ENCODE measurements at places on chromosomes 7 and 10.

- DNase-seq = peak; percentile 12
Measured at GRCh38 chr7:131745390-131746248, 189.2 kb upstream of the PODXL start.

DNA sequence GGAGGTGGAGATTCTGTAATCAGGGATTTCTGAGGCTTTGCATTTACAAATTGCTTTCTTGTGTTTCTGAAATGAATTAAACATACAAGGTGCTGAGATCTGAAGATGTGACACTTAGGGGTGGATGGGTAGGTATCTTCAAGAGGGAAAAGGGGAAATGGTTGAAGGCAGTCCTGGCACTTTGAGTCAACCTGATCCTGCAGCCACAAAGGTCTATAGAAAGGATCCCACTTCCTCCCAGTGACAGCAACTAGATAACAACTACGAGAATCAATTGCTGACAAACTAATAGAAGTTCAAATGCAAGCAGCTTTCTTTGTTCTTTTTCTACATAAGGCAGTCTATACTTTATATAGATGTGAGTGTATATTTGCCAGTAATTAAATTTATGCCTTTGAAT lies 553.3 kb downstream of the MDFIC start:
- DNase-seq = no peak

DNA sequence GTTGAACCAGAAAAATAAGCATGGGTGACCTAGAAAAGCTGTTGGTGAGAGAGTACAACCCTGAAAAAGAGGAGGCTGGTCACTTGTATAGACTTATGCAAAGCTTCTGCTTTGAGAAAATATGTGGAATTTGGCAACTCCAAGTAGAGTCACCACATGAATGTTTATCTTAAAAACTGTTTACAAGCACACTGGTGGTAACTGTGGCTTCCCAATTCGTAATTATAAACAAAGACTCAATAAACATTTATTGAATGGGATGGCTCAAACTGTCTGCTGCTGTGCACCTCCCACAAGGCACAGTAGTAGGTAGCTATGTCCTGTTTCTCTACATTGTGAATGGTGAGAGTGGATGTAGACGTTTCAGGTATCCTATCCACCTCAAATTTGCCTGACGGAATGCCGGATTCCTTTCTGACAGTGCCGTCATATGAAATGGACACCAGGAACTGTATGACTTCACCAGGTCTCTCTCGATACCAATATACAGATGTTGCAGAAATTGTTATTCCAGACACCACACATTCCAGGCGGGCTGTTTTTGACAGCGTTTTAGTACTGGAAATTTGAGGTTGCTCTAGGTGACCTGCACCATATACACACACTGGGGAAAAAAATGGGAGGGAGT lies 43.4 kb upstream of the TARP start:
- DNase-seq = no peak

DNA sequence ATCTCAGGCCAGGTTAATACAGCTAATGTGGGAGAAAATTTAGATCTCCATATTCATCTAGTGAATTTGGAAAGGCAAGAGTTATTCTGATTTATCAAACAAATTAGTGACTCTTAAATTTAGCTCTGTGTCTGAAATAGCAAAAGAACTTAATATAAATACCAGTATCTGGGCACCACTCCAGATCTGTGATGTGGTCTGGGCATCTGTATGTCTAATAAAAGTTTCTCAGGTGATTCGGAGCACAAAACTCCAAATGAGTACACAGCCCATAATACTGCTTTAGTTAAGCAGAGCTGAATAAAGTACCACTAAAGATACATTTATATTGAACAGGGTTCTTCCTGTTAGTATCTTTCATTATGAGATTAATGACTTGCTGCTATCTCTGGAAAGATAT lies 261.4 kb downstream of the BAMBI start:
- DNase-seq = no peak

- no peak for DNase-seq
Measured at GRCh38 chr10:47337310-47337709, 10.9 kb upstream of the RBP3 start.

- no peak for DNase-seq
Measured at GRCh38 chr10:53072144-53072543, 299.6 kb upstream of the MBL2 start.

DNA sequence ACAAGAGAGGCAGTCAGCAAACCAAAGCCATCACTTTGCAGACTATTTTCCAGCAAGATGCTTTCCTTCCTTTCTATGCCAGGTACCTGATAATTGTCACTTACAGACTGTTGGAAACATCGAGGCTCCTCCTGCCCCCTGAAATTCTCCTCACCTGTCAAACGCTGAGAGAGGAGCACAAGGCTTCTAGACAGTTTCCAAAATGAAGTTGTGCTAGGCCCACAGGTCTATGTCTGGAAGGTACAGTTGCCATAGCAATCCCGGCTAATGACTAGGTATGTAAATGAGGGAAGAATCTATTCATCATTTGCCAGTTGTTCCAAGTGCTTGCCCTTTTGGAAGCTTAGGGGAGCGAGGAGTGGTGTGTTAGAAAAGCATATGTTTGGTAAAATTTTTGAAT lies 334.4 kb downstream of the CALN1 start:
- DNase-seq = no peak

GRCh38 chr10:111209692-111210091 lies 132.9 kb downstream of the ADRA2A start:
- no peak for DNase-seq

DNA sequence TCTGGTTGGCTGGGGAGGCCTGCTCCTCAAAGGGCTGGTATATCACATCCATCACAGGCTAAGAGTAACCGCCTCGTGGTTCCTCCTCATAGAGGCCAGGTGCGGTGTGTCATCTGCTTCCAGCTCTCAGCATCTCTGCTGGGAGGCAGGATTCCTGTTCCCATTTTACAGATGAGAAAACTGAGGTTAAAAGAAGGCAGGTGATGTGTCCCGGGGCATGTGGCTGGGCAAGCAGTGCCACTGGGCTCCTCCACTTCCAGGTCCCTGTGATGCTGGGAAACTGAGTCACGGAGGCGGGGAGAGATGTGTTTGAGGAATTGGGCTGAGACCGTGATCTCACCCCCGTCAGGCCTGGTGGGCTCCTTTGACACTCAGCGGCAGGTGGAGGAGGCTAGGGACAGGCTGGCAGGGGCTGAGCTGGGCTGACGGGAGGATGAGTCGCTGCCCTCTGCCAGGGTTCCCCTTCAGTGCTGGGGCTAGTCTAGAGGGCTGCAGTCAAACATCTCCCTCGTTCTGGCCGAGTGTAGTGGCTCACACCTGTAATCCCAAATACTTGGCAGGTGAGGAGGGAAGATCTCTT lies 9.4 kb downstream of the ARPC1B start:
- no peak for DNase-seq

DNA sequence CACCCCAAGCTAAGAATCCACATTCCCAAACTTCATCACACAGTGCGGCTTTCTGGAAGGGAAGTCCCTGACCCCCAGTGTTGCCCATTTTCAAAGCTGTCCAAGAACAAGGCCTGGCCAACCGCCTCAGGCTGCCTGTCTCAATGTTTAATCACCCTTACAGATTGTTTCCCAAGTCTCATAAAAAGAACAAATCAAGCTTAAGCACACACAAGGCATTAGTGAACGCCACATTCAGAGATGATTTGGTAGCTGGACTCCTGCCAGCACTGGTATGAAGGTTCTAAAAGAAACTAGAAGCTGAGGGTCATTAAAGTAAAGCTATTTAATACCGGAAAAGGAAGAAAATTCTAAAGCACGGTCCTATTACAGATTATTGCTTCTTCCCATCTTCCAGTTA lies 35.6 kb downstream of the C10orf90 start:
- no peak for DNase-seq

DNA sequence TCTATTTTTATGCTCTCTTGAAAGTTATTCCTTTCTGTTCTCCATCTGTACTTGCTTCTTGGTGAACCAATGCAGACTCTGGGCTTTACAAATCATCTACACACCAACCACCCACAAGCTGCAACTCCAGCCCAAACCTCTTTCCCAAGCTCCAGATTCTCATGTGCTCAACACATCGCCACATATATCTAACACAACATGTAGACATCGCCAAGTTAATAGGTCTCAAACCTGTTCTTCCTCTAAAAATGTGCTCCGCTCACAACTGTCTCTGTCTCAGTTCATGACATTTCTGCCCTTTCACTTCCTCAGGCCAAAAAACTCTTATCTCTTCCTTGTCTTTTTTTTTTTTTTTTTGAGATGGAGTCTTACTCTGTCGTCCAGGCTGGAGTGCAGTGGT lies 95.7 kb upstream of the EEPD1 start:
- no peak for DNase-seq

- DNase-seq = peak; percentile 78
Measured at GRCh38 chr10:49407552-49408137, 11.8 kb upstream of the DRGX start.

- DNase-seq = no peak
Measured at GRCh38 chr10:15118615-15119014, 21.5 kb downstream of the RPP38 start.

DNA sequence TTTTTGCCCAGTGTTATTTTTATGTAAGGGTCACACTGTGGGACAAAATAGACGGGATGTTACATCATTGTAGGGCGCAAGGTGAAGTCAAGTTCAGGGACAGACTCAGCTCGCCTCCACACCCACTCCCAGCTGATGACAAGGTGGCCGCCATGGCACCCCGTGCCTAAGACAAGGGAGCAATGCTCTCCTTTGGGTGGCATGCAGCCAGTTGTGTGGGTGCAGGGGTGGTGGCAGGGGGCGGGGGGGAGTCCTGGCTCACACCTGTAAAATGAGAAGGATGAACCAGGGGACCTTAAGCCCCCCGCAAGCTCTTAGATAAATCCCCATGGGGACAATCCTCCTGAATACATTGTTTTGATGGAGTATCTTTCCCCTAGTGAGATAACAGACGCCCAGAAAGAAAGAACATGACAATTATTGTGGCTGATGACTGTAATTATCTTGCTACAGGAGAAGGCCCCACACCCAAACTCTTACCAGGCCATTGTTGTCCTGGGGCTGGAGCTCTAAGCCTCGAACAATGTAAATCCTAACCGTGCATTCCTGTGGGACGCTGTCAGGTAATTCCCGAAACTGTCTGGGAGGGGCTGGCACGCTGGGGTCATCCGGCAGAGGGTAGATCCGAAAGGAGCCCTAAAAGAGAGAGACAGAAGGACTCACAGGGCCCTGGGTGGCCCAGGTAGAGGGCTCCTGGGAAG lies 148.7 kb downstream of the MYOF start:
- no peak for DNase-seq

DNA sequence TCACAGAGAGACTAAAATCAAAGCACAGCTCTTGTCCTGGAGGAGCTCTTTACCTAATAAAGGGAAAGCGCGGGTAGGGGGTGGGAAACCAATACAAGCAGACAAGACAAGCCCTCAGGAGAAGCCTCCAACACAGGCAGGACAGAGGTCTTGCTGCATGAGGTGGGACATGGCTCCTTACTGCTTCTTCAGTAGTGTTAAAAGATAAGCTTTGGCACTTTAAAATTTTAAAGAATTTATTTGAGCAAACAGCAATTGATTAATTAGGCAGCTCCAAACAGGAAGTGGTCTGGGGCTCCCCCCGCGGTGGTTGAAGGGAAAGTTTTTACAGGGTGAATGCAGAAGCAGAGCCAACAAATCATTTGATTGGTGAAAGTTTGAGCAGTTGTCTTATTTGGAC lies 50.3 kb upstream of the MACC1 start:
- DNase-seq = no peak

DNA sequence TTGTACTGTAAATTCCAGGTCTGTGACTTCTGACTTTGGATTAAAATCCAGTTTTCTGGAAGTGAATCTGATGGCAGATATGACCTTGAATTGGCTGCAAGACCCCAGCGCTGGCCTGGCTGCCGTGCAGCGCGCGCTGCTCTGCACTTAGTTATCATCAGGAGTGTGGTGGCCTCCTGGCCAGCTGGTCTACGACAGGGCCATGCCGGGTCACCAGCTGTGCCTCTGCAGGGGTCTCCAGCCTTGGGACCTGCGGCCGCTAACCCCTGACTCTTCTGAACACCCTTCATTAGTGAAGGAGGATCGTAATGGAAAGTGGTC lies 190.7 kb upstream of the SH2B2 start:
- no peak for DNase-seq

GRCh38 chr10:48788554-48788953 lies 103.9 kb downstream of the WDFY4 start:
- DNase-seq = no peak

- no peak for DNase-seq
Measured at GRCh38 chr7:23396222-23397015, 73.9 kb downstream of the IGF2BP3 start.

DNA sequence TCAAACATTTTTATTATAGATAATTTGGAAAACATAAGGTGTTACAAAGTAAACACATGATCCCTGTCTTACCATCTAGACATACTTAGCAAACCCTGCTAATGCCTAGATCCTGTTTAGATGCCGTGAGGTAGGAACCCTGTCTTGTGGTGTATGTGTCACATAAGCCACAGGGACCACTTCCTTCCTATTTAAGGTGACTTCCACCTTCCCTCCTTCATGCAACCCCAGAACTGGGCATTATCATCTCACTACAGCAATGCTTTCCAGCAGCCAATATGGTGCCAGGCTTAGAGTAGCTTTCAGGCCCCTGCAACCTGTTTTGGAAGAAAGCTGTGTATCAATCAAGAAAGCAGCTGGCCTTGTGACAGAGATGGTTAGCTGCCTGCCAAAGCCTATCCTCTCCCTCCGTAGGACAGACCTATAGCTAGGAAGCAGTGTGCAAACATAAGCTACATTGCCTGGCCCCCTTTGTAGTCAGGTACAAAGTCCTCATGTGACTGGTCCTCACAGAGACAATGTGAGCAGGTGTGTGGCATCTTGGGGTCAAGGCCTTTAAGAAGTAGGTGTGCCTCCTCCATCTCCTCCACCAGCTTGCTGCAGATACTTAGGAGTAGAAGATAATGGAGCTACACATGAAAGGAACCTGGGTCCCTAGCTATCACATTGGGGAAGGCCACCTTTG lies 146.8 kb downstream of the SPAG6 start:
- DNase-seq = peak; percentile 30

DNA sequence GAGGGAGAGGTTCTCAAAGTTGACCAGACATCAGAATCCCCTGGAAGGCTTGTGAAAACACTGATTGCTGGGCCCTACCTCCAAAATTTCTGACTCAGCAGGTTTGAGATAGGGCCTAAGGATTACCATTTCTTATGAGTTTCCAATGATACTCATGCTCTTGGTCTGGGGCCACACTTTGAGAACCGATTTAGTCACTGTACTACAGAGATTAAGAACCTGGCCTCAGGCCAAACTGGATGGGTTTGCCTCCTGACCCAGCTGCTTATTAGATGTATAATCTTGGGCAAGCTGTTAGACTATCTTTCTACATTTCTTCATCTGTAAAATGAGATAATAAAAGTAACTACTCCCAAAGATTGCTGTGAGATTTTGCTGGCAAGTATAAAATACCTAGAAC lies 77.1 kb upstream of the SCIN start:
- DNase-seq = no peak

- no peak for DNase-seq
Measured at GRCh38 chr7:158468700-158469296, 118.8 kb downstream of the PTPRN2 start.

- no peak for DNase-seq
Measured at GRCh38 chr7:135716677-135717238, 11.2 kb downstream of the SLC13A4 start.

- DNase-seq = no peak
Measured at GRCh38 chr7:128792471-128793180, 858 bp downstream of the CCDC136 start.
